ENCODE measurements at places on chromosomes 1 and 21.

DNA sequence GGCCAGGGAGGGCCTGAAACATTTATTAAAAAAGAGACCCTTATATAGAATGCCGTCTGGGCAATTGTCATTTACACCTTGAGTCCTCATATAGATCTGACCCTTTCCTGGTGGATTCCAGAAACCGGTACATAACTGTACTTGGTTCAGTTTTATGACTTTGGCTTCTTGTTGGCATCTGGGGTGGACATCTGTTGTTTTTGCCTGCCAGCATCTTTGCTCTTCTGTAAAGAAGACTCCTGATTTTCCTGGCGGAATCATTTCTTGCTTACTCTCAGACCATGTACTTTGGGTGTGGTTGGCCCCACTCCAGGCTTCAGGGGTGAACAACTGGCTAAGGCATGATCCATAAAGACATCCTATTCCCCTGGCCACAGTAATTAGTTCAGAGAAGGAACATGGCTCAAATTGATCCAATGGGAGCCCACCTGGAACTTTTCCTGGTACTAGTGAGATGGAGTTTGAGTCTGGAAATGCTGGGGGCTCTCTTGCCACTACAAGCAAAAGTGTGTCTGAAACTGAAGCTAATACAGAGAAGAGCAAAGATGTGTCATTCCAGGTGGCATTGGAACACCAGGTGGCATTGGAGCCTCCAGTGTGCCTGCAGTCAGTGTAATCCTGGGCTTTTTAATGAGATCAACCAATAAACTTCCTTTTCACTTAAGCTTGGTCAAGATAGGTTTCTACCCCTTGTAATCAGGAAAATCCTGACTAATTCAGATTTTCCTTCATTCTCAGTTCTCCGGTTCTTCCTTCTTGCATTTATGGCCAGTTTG, 332.5 kb upstream of the CAMK1G start:
- no peak for DNase-seq

DNA sequence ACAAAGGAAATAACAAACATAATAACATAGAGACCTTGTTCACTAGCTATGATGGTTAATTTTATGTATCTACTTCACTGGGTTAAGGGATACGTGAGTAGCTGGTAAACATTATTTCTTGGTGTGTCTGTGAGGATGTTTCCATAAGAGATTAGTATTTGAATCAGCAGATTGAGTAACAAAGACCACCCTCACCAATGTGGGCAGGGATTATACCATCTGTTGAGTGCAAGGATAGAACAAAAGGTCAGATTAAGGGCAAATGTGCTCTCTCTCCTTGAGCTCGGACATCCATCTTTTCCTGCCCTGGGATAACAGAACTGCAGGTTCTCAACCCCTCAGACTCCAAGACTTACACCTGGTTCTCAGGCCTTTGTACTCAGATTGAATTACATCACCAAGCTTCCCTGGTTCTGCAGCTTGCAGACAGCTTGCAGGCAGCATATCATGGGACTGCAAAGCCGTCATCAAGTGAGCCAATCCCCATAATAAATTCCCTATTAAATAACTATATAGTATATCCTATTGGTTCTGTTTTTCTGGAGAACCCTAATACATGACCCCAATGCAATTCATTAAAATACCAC, 9.2 kb downstream of the SPATA6 start:
- peak; percentile 65 for DNase-seq

GRCh38 chr1:30197639-30198450, 525.5 kb downstream of the MATN1 start:
- DNase-seq = no peak

DNA sequence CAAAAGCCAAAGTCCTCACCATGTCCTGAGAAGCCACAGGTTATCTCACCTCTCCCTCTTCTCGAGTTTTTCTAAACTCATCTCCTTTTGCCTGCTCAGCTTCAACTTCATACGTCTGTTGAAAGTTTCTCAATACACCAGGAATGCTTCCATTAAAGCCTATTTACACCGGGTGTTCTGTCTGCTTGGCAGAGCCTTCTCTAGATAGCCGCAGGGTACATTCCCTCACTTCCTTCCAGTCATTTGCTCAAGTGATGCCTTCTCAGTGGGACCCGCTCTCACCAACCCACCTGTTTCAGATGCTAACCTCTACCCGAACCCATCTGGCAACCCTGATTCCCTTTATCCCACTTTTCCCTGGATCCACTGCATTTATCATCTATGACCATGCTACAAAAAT, 257.0 kb upstream of the ADGRL2 start:
- no peak for DNase-seq

DNA sequence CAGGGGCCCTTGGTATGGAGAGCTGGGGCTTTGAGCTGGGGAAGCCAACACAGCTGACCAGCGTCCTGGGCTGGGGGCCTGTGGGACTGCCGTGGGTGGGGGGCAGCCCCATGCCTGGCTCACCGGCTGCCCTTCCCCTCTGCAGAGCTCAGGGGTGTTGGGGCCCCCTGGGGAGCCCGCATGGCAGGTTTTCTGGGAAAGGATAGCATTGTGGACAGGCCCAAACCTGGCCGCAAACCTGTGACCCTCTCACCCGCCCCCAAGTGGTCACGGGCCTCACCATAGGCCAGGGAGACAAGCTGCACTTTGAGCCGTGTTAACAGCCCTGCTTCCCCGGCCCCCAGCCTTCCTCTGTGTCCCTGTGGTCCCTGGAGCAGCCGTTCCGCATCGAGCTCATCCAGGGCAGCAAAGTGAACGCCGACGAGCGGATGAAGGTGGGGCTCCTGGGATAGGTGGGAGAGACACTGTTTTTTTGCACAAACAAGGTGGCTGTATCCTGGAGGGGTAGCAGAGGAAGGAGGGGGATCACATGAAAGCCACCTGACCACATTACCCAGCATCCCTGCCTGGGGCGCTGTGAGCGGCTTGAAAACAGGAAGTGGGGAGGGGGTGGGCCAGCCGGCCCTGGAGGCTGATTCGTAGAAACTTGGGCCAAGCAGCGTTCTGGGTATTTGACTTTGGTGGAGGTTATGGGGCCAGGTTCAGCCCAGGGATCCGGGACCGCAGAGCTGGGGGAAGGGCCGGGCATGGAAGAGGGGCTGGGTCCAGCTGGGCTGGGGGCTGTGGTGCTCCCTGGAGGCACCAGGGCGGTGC, 65.9 kb downstream of the PIK3CD start:
- DNase-seq = no peak

DNA sequence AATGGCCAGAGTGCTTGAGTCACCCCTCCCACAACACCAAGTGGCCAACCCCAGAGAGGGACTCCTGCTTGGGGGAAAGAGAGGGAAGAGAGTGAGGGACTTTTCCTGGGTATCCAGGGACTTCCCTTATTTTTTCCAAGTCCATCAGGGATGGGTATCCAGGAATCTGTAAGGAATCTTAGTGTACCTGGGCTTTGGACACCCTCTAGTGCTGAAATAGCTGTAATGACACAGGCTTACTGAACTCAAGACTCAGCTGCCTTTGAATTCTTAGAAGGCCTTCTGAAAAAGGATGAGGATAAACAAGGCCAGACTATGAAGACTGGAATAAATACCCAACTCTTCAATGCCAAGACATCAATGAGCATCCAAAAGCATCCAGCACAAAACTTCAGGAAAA, 12.0 kb downstream of the TSHB start:
- no peak for DNase-seq

DNA sequence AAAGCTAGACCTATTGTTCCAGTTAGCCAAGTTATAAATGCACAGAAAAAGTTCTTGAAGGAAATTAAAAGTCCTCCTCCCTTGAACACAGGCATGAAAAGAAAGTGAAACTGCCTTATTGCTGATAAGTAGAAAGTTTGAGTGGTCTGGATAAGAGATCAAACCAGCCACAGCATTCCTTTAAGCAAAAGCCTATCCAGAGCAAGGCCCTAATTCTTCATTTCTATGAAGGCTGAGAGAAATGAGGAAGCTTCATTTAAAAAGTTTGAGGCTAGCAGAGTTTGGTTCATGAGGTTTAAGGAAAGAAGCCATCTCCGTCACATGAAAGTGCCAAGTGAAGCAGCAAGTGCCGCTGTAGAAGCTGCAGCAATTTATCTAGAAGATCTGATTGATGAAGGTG, 2.7 kb upstream of the SSX2IP start:
- no peak for DNase-seq

GRCh38 chr1:111596499-111596898, 23.1 kb upstream of the RAP1A start:
- DNase-seq = no peak

DNA sequence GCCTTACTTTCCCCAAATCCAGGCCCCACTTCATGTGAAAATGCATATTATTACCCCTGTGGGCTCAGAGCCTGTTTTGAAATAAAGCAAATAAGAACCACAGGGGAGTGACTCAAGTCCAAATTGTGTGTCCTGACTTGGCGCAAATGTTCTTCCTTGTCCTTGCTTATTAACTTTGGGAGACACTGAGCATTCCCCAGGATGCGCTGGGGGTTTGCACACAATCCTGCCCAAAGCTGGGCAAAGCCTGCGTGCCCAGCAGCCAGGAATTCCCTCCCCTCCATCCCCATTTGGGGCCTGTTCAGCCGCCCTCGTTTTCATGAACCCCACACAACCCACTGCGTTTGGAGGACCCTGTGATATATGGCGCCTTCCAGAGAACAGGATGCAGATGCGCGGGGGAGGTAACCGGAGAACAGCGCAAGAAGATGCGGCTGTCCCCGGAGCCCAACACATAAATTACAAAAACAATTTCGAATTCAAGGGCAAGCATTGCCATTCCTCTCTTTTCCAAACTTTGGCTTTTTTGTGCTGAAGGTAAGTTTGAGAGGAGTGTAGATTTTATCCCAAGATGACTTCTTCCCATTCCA, 42.4 kb upstream of the CLDN14 start:
- DNase-seq = no peak

GRCh38 chr1:82141390-82141789, 340.7 kb downstream of the ADGRL2 start:
- DNase-seq = no peak

DNA sequence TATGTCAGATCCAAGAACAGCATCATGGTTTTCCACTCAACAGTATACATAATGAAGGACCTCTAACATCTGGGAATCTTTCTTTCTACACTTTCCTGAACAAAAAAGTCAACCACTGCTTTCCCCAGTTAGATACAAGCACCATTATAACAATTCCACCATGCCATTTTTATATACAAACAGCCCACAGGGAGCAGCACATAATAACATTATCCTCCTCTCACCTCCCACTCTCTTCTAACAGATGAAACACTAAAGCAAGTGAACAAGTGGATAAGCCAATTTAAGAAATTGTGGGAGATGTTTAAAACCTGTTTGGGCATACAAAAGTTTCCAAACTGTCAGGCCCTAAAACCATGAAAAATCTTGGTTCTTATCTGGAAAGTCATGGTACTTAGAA, 29.4 kb upstream of the PRRC2C start:
- no peak for DNase-seq

- no peak for DNase-seq
Observed at GRCh38 chr1:21906173-21907078, 30.7 kb downstream of the HSPG2 start.

- no peak for DNase-seq
Observed at GRCh38 chr1:169874229-169874628, 19.5 kb downstream of the SCYL3 start.

- DNase-seq = no peak
Observed at GRCh38 chr1:77016386-77016985, 149.2 kb downstream of the ST6GALNAC5 start.

DNA sequence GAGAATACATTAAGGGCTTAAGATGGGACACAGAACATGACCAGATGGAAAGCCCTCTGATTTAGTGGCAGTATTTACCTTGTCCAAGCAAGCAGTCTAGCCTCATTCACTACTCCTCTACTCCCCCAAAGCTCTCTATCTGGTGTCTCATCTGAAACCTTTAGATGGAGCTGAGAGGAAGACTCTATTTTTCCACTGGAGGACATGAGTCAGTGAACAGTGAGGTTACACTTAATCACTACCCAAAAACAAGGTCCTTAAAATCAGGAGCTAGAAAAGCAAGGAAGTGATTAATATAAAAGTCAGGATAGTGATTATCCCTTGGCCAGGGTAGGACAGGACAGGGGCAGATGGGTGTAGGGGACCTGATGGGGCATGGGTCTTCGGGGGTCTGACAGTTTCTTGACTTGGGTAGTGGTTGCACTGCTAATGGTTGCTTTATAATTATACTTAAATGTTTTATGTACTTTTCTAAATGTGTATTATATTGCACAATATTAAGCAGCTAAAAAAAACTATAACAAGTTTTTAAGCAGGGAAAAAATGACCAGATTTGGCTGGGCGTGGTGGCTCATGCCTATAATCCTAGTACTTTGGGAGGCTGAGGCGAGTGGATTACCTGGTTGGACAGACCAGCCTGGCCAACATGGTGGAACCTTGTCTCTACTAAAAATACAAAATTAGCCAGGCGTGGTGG, 3.0 kb downstream of the PTPN22 start:
- DNase-seq = no peak

DNA sequence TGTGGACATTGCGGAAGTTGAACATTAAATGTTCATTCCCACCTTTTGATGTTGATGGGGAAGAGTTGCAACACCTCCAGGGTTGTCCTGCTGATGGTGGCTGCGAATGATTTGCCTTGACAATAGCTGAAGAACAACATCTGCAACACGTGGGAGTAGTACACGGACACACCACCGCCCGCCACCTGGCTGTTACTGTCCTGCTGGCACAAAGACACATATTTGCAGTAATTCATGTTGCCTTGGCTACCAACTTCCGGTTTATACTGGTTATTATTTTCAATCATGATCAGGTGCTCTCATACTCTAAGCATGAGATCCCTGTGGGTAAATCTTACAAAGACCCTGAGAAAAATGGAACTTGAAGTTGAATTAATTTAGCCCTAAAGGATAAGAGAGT, 55.2 kb downstream of the UBR4 start:
- peak; percentile 33 for DNase-seq

DNA sequence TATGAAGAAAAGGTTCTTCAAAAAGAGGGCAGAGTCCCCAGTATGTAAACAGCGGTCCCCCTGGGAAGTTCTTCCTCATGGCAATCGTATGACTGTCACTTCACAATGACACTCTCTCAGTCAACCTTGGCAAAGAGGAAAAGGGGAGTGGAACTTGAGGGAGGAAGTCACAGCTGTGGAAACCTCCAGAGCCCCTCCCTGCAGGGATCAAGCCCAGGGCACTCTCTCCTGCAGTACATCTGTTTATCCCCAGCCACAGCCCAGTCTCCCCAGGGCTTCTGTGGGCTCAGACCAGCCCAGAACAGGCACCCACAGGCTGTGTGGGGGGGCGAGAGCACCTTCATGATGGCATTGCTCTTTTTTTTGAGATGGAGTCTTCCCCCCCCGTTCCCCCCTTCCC, 2.0 kb downstream of the ATP13A2 start:
- no peak for DNase-seq

DNA sequence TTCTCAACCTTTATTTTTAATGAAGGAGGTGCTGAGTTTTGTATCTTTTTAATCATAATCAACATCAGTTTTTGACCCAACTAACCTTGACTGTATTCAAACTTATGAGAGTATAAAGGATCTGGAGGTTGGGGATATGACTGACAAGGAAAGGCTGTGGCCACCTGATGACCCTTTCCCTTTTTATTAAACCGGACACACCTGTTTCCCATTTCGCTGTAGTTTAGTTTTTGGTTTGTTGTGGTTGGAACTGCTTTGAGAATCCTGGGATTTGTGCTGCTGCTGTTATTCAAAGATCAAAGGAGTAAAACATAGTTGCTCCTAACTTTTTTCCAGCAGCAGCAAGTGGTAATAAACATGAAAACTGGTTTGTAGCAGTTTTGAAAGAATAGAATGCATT, 12.4 kb downstream of the PRPF38A start:
- DNase-seq = no peak
